ENCODE measurements at places on chromosomes 16 and 17. TPM values are rescaled to one million over a fixed set of nuclear protein-coding genes. Genes with fewer than 3 reads are reported as not detected.

- DNase-seq, result peak; percentile 25
These were observed 879 bp downstream of the SOCS1 start for GRCh38 chr16:11254913-11255736.

GRCh38 chr16:88815227-88815626, 3.5 kb upstream of the APRT start:
- DNase-seq, result no peak

- DNase-seq, result no peak
These were observed 54.7 kb downstream of the PGS1 start for GRCh38 chr17:78433013-78433727.

GRCh38 chr17:47808830-47809480, 12.6 kb downstream of the OSBPL7 start:
- no peak for DNase-seq

DNA sequence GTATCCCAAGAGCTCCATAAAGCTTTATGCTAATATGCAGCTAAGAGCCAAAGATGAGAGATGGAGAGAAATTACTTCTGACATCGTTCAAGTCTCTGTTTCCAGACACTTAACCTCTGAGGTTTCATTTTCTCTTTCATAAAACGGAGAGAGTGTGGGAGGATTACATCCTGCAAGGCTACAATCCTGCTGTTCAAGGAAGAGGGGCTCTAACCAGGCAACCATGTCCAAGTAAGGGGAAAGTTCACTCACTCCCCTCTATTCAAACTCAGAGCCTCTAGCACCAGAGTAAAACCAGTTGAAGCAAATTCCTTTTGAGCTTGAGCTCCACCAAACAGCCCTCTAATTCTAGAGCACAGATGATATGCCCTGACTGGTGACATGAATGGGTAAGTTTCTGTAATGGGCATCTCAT, 397.4 kb downstream of the NPIPA8 start:
- DNase-seq, result no peak

- DNase-seq, result no peak
These were observed 1.9 kb upstream of the TUBB3 start for GRCh38 chr16:89921131-89921701.

DNA sequence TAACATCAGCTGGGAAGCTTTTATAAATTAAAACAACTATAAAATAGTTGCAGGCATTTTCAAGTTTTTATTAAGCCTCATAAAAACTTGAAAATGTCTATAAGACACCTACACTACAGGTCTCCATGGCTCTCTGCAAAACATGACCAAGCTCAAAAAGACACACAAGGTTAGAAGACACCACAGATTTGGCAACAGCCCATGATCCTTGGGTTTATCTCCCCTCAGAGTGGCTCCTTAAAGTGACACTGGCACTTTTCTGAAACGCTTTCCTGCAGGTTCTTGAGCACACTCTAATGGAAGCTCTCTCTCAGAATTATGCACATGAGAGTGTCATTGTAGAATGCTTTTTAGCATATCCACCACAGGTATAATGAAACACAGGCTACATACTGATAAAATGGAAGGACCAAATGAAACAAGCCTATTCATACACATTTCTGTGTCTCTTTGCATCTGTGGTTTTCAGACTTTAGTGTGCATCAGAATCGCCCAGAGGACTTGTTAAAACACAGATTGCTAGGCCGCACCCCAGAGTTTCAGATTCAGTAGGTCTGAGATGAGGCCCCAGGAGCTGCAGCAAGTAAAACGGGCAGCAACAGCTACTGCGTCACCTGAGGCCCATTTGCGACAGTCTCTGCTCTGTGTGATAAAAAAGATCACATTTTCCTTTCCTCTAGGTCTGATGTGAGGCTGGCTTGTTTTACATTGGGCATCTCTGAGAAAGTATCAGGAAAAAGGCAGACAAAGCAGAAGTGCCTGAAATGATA, 75.0 kb upstream of the WSB1 start:
- DNase-seq, result no peak

DNA sequence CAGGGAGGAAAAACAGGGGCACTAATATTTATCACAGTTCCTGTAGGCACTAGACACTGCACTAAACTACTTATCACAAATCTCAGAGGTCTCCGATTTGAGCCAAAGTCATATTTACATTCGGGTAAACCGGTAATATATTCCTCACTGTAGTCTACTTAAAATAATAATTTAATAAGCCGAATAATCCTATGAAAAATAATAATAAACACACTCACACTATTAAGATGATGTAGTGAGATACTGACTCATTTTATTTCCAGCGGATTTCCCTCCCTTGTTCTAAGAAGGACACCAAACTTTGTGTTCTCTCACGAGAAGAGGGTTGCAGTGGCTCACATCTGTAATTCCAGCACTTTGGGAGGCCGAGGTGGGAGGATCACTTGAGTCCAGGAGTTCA, 36.6 kb upstream of the TNRC6A start:
- DNase-seq, result no peak

DNA sequence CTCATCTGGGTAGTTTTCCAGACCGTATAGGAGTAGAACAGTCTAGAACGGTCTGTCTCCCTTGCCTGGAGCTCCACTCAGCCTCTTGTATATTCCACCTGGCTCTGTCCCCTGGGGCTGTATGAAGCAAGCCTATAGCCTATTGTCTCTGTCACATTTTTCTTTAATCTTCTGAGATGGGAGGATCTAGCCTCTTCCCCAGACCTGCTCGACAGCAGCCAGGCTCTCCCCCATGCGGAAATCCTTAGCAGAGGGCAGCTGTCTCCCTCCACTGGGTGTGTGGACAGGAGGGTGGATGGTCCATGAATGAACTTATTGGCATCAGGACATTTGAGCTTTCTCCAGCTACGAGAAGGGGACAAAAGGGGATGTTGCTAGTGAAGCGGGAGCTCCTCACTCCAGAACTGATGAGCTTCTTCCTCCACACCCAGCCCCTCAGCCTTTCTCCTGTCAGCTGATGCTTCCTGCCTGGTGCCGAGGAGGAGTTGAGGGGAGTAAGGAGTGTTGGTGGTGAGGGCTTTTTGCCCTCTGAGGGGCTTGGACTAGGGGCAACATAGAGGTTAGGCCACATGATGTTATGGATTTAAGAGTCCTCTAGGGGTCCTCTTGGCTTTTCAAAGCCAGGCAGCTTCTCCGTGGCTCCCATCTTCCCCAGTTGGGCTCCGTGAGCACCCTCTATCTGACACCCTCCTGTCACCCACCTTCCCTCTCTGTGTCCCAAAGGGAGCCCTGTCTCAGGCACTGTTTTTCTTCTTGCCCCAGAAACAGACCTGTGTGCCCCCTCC, 28.0 kb downstream of the ARHGAP23 start:
- DNase-seq, result no peak

DNA sequence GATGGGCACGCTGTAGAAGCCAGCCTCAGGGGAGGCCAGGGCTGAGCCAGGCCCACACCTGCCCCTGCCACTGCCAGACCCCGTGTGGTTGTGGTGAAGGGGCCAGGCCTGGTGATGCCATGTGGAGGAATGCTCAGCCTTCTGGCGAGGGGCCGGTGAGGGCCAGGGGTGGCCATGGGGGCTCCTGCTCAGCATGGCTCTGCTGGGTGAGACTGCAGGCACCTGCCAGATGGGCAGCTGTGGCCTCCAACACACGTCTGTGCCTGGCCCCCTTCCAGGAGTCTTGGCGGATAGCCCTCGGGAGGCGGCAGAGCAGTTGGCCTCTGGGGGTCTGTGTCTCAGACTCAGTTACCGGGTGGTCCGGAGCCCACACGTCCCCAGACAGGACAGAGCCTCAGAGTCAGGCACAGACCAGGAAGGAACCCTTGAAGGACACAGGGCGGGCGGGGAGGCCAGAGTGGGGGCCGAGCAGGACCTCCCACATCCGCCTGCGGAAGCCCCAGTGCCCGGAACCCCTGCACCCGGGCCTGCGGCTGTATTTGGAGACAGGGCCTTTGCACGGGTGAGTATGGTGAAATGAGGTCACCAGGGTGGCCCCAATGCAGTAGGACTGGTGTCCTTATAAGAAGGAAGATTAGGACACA, 22.5 kb upstream of the CHMP6 start:
- no peak for DNase-seq

- no peak for DNase-seq
These were observed 68.4 kb downstream of the ABCC1 start for GRCh38 chr16:16017812-16018211.

DNA sequence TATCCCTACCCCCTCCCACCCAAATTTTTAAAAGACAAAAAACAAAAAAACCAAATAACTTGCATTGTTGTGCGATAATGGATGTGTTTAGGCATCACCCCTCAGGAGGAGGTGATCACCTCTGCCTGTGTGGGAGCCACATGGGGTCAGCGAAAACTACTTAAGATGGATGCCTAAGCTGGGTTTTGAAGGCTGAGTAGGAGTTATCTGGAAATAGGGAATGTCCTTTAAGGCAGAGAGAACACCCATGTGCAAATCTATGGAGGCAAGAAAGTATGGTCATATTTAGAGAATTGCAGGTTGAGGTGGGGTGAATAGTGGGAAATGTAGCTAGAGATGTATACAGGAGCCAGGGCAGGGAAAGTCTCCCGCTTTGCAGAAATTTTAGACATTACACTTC, 5.6 kb upstream of the TACO1 start:
- no peak for DNase-seq

- no peak for DNase-seq
These were observed 102.6 kb downstream of the NTN1 start for GRCh38 chr17:9123594-9124553.

GRCh38 chr17:34709158-34709754, 129.9 kb downstream of the TMEM132E start:
- no peak for DNase-seq

GRCh38 chr17:15944759-15945526, at the start of gene ADORA2B:
TSS of gene ADORA2B (plus strand) at chr17:15945130. CDS start at chr17:15945249, 119 bp downstream.
- no peak for DNase-seq

The BCL6B gene
- total RNA-seq, result 0.08 TPM

The PERCC1 gene
- not detected for total RNA-seq

The ICAM2 gene
- total RNA-seq, result 12.9 TPM

The MMP28 gene
- total RNA-seq, result 0.17 TPM

The ZNF385C gene
- 0.34 TPM for total RNA-seq

The SSH2 gene
- 9.8 TPM for total RNA-seq

The CACNG1 gene
- total RNA-seq, result not detected

The ARL6IP1 gene
- total RNA-seq, result 267 TPM

The SEZ6L2 gene
- 26.2 TPM for total RNA-seq

The SLC2A4 gene
- total RNA-seq, result 0.38 TPM

The COL1A1 gene
- 176 TPM for total RNA-seq
